ENCODE measurements at places on chromosomes 12 and 14. TPM values are rescaled to one million over a fixed set of nuclear protein-coding genes. Genes with fewer than 3 reads are reported as not detected.

GRCh38 chr14:73726025-73726961, 12.1 kb upstream of the PNMA1 start:
- peak; percentile 33 for DNase-seq

- DNase-seq: no peak
Measured at GRCh38 chr14:39877577-39878190, 445.5 kb upstream of the FBXO33 start.

- DNase-seq: no peak
Measured at GRCh38 chr12:125202421-125202820, 137.2 kb downstream of the AACS start.

Gene KLHL33
- 0.18 TPM for total RNA-seq

Gene AGAP2
- total RNA-seq: 0.27 TPM

DNA sequence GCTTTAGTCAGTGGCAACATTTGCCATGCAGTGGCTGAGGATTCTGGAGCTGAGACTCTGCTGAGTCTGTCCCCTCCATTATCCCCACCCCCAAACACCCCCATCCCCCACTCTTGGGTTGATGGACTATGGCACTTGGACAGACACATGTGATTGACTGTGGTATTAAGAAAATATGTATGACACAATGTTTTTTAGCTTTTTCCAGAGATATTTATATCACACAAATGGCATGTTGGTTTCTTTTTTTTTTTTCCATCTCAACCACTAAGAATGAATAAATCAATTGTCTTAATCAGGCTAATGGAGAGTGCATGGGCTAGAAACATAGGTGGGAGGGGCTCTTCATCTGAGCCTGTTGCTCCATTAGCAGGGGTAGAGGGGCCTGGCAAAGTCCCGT, 30.7 kb upstream of the MAP1LC3B2 start:
- no peak for DNase-seq

DNA sequence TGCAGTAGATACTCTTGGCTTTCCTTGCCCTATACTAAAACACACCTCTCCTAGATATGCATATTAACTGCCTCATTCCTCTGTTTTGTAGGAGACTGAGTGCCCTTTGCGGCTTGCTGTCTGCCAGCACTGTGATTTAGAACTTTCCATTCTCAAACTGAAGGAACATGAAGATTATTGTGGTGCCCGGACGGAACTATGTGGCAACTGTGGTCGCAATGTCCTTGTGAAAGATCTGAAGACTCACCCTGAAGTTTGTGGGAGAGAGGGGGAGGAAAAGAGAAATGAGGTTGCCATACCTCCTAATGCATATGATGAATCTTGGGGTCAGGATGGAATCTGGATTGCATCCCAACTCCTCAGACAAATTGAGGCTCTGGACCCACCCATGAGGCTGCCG, 15.4 kb downstream of the TRAFD1 start:
- no peak for DNase-seq

DNA sequence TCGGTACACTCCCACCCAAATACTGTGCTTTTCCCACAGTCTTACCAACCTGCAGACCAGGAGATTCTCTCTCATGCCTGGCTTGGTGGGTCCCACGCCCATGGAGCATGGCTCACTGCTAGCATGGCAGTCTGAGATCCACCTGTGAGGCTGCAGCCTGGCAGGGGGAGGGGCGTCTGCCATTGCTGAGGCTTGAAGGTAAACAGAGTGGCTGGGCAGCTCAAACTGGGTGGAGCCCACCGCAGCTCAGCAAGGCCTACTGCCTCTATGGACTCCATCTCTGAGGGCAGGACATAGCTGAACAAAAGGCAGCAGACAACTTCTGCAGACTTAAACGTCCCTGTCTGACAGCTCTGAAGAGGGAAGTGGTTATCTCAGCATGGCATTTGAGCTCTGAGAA, 93.2 kb downstream of the FOXA1 start:
- no peak for DNase-seq

DNA sequence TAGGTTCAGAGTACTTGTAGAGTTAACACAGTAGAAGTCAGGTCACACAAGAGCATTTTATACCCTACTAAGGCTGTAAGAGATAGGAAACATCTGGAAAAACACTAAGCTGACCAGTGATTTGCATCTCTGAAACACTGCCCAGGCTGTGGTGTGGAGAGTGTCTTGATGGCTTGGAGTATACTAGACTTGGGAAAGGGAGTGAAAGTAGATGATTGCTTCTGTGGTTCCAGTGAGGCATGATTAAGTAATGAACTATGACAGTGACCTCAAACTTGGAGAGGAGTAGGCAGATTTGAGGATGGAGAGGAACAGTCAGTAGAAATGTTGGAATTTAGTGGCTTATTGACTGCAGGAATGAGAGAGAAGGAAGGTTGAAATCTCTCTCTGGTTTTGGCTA, 201.2 kb downstream of the FLRT2 start:
- DNase-seq: peak; percentile 73

- peak; percentile 84 for DNase-seq
Measured at GRCh38 chr14:62143245-62143644, 381.0 kb downstream of the SNAPC1 start.

DNA sequence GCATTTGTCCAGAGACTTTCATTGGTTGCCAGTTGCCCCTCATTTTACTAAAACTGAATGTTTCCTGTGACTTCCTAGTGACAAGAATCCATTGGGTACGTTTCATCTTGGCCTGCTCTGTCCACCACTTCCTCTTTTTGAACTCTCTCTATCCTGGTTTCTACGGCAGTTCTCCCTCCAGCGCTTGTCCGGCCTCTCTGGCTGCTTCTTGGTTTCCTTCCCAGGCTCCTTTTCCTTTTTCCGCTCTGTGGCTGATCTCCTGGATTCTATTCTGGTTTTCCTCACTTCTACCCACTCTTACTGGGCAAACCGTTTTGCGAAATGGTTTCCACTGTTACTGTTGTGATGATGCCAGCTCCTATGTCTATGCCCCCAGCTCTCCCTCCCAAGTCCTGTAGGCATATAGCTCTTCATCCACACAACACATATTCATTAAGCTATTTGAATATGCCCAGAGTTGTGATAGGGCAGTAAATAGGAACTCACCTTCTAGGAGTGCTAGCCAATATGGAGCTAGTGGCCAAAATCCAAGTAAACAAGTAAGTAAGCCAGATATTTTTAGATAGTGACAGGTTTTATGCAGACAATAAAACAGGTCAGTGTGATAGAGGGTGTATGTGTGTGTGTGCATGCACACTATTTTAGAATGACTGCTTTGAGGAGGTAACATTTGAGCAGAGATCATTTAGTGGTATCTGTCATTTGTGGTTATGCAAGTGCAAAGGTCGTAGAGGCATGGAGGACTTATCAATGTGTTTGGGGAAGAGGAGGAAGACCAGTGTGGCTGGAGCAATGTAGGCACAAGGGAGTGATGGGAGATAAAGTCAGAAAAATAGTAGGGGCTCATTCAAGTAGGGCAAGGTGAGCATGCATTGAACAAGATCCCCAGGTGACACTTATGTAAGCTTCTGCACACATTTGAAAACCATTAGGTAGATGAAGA, 27.9 kb upstream of the CTDSP2 start:
- DNase-seq: no peak

DNA sequence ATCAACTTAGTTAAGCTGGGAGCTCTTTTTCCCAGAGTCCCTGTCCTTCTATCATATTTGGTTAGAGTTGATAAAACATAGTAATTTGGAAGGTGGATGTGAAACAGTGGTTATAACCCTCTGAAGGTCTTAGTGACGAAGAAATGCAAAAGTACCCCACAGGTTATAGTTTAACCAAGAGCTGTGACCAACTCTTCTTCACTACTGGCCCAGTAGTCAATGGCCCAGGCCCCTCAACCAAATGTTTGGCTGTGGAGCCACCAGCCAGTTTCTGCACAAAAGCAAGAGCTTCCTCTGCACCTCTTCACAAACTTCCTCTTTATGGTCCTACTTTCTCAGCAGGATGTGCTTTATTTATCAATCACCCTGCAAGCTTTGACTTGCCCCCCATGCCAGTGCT, 132.6 kb downstream of the BMP4 start:
- no peak for DNase-seq

Gene RPL6
- 1,914 TPM for total RNA-seq

- DNase-seq: no peak
Measured at GRCh38 chr14:54908190-54908589, 5.6 kb upstream of the GCH1 start.

DNA sequence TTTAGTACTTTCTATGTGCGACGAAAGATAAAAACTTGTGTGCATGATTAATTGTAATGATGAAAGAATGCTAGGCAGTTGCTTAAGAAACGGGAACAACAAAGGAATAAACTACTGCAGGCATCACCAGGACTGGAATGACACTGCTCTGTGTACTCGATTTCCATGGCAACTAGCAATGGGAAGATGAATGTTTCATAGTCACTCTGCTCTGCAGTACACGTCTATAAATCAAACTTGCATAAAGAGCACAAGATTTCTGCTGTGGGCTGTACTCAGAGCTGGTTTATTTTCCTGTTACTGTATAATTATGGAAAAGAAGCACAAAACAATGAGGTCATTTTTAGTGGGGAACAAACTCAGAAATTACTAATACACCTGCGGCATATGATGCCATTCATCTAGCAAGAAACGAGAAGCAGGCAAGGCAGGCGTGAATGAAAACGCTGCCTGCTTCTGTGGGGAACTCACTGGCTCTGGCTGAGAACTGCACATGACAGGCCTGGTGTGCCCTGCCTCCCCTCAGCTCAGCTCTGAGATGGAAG, 41.8 kb downstream of the EFCAB11 start:
- DNase-seq: peak; percentile 93

DNA sequence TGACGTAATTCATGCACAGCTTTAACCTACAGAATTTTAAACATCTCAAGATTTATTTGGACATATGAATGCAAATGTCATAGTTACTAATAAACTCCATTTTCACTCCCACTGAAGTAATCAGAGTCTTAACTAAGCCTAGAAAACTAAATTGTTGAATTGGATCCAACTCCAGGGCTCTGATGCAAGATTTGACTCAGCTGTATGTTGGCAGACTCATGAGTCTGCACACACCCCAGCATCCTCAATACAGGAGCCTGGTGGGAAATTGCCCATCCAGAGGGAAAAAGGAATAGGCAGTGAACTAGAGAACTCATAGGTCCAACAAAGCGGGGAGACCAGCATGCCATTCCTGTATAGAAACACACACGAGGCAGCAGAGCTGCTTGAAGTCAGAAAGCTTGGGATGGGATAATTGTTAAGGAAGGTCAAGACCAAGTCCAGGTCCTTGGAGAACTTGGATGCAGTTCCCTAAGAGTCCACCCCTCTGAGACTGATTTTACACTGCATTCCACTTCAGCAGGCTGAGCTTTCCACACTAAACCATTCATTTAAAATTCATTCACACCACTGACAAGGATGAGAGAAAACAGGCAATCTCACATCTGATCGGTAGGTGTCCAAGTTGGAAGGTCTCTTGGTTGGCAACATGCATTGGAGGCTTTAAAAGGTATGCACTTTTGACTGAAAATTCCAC, 14.4 kb downstream of the TMTC1 start:
- peak; percentile 95 for DNase-seq

DNA sequence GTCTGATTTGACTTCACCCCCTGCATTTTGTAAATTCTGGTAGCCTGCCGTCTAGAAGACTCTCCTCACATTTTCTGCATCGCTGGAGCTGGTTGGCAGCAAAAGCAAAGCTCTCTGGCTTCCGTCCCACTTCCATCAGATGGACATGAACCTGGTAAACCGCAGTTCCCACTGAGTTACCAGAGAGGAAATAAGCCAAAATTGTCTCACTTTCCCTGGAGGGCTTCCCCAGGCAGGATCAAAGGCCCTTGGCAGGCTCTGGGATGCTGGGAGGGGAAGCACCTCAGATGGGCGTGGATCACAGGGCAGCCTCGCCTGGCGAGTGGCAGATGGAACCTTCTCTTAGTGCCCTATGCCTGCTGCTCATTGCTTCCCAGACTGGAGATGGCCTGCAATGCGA, 243.5 kb downstream of the TMEM132C start:
- no peak for DNase-seq

DNA sequence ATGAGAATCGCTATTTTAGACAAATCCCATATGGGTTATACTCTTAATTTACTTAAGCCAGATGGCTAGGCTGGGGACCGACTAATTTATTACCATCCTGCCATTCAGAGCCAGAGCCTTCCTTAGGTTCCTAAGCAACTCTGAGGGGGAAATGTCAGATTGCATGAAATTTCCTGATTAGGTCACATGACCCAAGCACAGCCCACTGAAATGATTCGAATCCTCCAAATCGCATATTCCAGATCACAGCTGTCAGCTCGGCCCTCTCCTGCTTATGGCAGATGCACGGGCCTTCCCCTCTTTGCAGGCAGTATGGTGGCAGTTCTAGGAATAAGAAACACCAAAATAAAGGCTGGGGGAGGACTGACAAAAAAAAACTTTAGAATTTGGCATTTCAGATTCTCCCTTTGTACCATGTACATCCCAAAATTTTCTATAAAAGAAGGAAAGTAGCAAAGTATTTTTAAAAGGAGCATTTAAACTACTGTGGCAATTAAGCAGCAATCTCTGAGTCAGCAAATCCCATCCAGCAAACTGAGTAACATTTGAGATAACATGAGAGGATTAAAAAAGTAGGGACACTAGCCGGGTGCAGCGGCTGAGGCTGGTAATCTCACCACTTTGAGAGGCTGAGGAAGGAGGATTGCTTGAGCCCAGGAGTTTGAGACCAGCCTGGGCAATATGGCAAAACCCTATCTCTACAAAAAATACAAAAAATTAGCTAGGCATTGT, 30.5 kb upstream of the NUDT4 start:
- DNase-seq: no peak

DNA sequence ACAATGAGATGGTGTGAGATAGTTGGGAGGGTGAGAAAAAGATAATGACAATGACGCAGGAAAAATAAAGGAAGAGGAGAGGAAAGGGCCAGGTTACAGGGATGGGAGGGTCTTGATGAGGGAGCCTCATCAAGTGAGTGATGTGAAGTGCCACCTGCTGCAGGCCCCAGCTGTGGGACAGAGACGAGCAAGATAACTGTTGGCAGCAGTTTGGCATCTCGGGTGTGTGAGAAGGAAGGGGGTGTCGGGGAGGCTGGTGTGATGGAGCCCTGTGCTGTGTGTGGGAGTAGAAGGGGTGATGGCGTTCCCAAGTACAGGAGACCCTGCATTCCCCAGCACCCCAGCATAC, 11.4 kb upstream of the TAC3 start:
- no peak for DNase-seq

Gene C12orf50
- not detected for total RNA-seq

DNA sequence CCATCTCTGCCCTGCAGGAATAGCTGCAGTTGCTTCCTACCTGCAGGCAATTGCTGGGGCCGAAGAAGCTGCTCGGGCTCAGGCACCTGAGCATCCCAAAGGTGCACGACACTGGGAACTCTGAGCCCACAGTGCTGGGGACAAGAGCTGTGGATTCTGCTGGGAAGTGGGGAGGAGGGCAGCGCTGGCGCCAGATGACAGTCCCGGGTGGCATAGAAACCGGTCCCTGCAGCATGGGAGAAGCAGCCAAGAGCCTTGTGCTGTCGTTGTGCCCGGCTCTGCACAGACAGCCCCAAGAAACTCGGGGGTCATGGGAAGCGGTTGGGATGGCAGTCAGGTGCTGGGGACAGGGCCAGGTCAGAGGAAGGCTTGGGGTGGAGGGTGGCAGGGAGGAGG, 529 bp downstream of the LRTM2 start:
- no peak for DNase-seq

DNA sequence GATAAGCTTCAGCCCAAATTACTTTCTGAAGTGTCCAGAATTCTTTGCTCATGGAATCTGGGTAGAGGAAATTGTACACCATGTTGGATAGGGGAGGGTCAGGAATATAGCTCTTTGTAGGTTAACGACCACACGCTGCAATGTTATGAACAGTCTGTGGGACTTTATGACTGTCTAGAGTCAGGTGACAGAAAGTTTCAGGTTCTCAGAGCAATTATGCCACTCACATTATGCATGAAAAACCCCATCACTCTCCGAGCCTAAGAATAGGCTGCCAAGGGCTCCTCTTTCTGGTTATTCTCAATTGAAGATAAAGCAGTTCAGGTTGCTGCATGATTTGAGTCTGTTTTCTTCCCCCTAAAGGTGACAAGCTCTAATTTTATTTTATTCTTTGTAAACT, 430.9 kb downstream of the ATP23 start:
- no peak for DNase-seq
